ENCODE measurements at places on chromosomes 3 and 15.

GRCh38 chr3:120137548-120137947 lies 43.3 kb upstream of the GSK3B start:
- DNase-seq, result no peak

DNA sequence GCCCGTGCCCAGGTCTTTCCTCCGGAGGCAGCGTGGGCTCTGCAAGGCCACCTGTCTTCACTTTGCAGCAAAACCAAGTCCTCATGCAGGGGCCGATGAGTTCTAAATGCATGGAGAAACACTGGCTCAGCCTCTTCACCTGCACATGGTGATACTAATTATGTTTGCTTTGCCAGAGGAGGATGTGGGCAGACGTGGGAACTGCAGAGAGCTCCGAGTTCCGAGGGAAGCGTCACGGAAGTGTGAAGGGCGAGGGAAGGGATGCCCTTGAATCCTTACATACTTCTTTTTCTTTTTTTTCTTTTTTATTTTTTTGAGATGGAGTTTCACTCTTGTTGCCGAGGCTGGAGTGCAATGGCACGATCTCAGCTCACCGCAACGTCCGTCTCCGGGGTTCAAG lies 74.8 kb downstream of the GABRG3 start:
- DNase-seq, result no peak

GRCh38 chr3:89964347-89964746 lies 856.9 kb downstream of the EPHA3 start:
- no peak for DNase-seq

DNA sequence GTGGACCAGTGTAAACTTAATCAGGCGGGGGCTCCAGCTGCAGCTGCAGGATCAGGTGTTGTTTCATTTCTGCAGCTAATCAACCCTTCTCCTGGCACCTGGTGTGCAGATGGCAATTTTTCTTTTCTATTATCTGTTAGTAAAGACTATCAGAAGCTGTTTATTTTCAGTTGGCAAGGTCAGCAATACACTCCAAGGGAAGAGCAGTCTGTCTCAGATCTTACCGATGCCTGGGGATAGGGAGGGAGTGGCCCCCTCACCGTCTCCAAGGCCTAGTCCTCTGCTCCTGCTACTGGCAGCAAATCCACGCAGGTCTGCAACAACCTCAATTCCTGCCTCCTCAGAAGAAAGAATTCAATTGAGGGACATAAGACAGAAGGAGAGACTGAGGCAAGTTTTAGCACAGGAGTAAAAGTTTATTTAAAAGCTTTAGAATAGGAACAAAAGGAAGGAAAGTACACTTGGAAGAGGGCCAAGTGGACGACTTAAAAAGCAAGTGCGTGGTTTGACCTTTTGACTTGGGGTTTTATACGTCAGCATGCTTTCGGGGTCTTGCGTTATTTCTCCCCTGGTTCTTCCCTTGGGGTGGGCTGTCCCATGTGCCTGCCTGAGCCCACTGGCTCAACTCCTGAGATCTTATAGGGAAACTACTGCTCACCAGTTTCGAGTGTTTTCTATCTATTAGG lies 9.2 kb downstream of the CCRL2 start:
- DNase-seq, result no peak

- DNase-seq, result no peak
Observed at GRCh38 chr3:100635273-100635701, 25.9 kb downstream of the ADGRG7 start.

DNA sequence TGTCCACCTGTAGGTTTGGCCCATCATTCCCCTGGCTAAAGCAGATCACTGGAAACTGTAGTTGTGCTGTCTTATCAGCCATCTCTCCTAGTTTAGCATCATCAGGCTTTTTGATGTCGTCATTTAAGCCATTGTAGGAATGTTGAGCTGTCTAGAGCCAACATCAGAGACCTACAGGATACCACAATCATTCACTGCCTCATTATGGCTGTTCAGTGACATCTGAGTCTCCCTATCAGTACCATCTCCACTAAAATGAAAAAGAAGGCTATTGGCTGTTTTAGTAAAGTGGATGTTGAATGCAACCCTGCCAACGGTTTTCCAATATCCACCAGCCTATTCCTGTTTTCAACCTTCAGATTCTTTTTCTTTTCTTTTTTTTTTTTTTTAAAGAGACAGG lies 29.2 kb downstream of the RLBP1 start:
- no peak for DNase-seq

DNA sequence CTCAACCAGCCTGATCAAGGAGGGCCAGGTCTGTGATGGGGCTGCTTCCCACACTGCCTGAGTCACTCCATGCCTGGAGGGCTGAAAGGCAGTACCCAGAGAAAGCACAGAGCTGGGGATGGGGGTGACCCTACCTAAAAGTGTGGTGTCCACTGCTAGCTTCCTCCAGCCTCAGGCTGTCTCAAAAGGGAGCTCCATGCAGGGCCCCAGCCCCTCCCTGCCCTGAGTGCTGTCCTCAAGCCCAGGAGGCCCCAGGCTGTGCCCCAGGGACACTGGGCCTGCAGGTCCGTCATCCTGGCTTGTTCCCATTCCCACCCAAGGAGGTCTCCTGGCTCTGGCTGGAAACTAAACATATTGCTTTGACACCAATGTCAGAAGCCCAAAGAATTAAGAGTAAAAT lies 56.8 kb downstream of the ZNF445 start:
- no peak for DNase-seq

DNA sequence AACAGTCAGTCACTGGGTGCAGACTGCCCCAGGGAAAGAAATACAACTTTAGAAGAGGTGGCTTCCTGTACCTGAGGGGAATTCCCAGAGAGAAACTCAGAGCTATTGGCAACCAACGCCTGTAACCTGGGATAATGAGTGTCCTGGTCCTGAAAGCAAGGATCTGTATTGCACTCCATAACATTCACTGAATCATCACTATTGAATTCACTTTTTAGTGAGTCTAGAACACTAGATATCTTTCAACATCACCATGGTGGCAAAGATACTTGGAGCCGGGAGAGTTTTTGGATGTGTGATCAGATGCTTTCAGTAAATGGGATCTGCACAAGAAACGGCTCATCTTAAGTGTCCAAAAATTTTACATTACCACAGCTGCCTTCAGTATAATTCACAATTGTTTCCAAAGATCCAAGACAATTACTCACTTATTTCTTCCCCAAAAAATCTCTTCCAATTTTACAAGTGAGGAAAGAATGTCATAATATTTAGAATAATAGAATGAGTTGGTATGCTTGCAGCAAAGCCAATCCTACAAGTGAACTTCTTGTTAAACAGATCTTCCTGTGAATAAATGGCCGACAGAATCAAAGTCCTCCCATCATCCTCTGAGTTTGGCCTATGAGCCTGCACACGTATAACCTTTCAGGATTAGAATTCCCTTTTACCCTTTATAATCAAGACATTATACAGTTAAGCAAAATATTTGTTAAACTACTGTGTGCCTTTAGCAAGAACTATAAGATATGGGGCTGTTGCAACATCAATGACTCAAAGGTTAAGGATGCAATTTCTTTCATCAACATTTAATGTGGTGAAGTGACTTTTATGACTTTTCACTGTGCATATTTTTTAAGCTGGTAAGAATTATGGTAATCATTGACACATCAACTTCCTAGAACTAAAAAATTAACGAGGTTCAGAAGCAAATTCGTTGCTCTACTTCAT lies 243.3 kb upstream of the COL8A1 start:
- DNase-seq, result no peak

GRCh38 chr3:83189634-83190033 lies 1428.2 kb upstream of the GBE1 start:
- DNase-seq, result no peak

DNA sequence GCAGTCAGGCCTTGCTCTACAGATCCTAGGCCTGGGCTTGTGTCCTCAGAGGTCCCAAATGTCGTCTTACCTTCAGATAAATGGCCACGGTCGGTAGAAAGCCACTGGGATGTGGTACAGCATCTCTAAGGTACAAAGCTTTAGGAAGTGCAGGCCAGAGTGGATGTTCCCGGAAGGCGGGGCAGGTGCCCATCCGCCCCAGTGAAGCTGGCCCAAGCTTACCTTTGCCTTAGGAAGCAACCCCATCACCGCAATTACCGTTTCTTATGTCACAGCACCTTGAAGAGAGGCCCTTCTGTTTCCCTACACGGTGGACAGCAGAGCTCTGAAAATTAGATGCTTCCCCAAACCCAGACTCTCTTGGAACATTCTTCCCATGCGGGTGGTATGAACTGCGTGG lies 240.1 kb upstream of the LYSMD4 start:
- no peak for DNase-seq

DNA sequence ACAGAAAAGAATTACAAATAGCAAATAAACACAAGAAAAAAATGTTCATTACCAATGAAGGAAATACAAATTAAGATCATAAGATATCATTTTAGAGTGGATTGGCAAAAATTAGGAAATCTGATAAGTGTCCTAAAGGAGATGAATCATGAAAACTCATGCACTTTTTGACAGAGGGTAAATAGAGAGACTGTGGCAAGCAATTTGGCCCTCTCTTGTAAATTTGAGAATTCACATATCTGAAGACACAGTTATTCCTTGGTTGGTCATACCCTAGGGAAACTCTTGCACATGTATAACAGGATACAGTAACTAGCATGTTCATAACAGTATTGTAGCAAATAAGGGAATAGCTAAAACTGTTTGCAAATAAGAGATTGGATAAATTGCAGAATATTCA lies 246.0 kb upstream of the GADL1 start:
- DNase-seq, result no peak

DNA sequence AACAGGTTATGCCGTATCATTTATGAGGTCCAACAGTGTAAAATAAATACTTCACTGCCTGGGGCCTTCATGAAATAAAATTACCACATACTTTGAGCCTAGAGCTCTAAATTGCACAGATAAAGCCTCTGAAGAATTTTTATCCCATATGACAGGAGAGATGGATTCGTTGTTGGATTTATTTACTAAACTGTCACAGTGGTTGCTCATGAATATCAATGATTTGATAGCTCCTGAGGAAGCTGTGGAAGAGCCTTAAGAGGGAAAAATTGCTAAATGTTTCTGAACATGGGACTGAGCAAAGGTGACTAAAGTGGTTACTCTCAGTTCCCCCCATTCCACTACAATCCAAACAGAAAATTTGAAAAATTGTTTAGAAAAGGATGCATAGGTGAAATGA lies 558.9 kb upstream of the IL12A start:
- no peak for DNase-seq

- no peak for DNase-seq
Observed at GRCh38 chr15:52099651-52100272, 12.8 kb downstream of the BCL2L10 start.

DNA sequence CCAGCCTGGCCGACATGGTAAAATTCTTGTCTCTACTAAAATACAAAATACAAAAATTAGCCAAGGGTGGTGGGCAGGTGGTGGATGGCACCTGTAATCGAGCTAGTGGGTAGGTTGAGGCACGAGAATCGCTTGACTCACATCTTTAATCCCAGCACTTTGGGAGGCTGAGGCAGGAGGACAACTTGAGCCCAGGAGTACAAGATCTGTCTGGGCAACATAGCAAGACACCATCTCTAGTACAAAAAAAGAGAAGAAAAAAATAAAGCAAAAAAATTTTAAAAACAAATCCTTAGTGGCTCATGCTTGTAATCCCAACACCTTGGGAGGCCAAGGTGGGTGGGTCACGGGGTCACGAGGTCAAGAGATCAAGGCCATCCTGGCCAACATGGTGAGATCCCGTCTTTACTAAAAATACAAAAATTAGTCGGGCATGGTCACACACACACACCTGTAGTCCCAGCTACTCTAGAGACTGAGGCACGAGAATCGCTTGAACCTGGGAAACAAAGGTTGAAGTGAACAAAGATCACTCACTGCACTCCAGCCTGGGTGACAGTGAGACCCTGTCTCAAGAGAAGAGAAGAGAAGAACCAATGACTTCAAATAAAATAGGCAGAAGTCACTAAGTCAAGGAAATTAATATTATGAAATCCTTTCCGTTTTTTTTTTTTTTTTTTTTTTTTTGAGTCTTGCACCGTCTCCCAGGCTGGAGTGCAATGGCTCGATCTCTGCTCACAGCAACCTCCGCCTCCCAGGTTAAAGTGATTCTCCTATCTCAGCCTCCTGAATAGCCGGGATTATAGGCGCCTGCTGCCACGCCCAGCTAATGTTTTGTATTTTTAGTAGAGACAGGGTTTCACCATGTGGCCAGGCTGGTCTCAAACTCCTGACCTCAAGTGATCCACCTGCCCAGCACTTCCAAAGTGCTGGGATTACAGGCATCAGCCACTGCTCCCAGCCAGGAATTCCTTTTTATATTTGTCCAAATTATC lies 4.9 kb downstream of the RHOA start:
- DNase-seq, result no peak

DNA sequence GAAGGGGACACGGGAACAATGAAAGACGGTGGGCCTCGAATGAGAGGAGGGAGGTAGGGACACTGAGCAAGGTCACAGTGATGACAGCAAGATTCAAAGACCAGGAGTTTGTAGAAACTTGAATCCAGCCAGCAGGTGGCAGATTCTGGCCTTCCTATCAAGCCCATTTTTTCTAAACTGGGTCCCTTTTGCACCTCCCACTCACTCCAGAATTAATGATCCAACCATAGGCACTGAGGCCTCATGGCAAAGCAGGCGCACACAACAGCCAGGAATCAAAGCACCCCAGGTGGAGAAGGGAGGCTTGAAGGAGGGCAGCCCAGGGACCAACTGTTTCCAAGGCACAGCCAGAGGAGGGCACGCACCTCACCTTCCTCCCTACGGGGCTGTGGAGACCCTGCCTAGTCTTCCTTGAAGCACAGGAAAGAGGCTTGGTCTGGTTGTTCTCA lies 90.2 kb downstream of the ANP32A start:
- DNase-seq, result peak; percentile 15

- DNase-seq, result no peak
Observed at GRCh38 chr3:128501431-128501830, 8.4 kb upstream of the GATA2 start.

DNA sequence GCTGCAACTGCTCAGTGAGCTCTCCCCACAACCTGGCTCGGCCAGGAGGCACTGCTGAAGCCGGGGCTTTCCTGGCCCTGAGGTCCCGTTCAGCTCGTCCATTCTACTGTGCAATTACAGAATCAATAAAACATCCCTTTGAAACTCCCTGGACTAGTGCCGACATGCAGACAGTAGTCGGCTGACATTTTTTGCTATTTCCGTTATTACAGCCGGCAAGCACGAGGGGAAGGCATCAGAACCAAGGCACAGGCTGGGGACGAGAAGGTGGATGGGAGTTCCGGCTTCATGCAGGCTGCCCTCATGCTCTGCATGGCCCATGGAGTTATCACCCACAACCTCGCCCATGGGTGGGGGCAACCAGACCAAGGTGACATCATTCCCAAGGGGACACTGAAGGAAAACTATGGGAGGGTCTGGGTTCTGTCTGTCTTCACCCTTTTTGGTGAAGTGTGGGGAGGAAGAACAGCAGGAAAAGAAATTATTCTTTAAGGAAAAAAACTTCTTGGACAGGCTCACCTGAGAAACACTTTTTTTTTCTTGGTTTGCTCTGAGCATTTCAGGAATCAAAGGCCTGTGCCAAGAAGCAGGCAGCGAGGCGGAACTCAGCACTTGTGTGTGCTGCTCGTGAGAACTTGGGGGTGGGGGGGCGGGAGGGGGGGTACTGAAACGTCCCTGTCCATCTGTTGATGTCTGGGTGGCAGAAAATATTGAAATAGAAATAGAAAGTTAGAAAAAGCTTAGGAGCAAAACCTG lies 154.5 kb downstream of the FOXP1 start:
- no peak for DNase-seq
